ENCODE measurements at places on chromosomes 1 and 21.

- no peak for DNase-seq
Observed at GRCh38 chr1:156551066-156551643, 21.2 kb downstream of the IQGAP3 start.

DNA sequence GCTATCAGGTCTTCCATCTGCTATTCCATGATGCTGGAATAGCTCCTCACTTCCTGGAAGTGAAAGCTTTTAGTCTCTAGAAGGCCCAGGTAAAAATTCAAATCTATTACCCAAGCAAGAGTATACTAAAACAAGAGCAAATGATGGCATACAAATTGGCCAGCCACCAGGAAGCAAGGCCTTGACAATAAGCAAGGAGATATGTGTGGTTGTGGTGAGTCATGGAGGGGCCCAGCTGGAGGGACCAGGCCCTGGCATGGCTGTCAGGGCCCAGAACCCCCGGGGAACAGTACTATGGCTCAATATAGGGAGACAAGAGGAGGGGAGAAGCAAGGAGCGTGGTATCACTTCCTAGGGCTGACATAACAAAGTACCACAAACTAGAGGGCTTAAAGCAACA lies 358.7 kb downstream of the RRAGC start:
- no peak for DNase-seq

DNA sequence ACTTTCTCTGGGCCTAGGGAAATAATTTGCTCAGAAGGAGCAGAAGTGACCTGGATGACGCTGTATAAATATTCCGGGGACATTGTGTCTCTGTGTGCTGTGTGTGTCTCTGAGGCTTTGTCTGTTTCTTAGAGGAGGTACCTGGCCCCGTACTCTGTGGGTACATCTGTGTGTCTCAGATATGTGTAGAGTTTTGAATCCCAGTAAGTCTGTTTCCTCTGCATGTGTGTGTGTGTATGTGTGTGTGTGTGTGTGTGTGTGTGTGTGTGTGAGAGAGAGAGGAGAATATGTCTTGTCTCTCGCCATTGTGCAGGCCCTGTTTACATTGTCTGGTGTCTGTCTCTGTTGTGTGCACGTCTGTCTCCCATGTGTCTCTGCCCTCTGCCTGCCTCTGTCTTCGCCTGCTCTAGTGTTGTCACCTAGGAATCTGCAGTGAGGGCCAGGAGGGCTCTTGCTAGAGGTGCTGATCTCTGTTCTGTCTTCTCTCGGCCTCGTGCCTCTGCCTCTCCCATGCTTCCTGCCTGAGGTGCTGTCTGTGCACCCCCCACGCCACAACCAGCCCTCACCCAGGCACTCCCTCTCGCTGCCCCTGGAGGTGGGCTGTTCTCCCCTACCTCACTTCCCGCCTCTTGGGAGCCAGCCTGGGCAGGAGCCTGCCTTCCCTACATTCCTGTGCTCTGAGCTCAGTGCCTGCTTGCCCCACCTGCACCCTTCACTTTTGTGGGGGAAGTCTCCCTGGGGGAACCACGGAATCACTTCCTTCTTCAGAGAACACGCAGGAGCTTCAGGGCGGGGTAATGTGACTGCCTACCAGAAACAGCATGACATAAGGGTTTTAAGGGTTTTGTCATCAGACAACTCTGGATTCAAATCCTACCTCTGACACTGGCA lies 5.9 kb downstream of the MAP7D1 start:
- DNase-seq, result no peak

GRCh38 chr1:11641776-11642305 lies 12.4 kb downstream of the FBXO2 start:
- no peak for DNase-seq

DNA sequence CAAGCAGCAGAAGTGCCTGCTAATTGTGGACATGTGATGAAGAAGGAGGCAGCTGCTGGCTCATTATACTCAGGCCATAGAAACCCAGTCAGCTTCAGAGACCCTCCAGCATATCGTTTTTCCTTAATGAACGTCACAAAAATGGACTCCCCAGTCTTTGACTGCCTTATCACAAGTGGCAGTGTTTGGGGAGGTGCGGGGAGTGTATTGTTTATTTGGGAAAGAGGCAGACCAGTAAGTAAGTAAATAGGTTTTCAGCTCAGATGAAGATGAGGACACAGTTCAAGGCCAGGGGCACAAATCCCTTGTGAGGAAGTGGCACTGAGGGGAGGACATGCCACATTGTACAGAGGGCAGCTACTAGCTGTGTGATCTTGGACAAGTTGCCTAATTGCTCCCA lies 43.5 kb upstream of the NRDC start:
- DNase-seq, result no peak

DNA sequence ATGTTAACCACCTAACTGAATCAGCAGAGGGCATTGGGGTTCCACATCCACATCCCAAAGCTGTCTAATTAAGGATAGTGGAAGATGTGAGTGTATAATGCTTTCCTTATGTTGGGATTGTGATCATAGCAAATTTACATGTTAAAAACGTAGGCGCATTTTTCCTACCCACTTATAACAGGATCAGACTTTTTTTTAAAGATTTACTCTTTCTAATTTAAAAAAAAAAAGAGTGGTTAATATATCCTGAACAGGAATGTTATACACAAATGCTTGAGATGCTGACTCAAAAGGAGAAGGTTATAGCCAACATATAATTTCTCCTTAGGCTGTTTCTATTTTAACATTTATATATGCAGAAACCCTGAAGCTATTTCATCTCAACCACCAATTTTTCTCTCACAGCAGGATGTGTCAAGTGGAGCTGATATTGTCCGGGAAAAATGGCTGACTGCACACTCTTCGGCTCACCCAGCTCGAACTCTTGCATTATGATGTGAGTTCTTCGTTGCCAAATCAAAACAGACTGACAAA lies 40.3 kb downstream of the RGS5 start:
- DNase-seq, result no peak

- DNase-seq, result no peak
Observed at GRCh38 chr1:242139986-242140385, 141.1 kb upstream of the MAP1LC3C start.

- no peak for DNase-seq
Observed at GRCh38 chr1:212743901-212744475, 44.3 kb upstream of the BATF3 start.

GRCh38 chr21:42989816-42990650 lies 15.7 kb downstream of the PKNOX1 start:
- DNase-seq, result no peak

GRCh38 chr1:227941509-227942020 lies 6.2 kb downstream of the WNT9A start:
- DNase-seq, result no peak

DNA sequence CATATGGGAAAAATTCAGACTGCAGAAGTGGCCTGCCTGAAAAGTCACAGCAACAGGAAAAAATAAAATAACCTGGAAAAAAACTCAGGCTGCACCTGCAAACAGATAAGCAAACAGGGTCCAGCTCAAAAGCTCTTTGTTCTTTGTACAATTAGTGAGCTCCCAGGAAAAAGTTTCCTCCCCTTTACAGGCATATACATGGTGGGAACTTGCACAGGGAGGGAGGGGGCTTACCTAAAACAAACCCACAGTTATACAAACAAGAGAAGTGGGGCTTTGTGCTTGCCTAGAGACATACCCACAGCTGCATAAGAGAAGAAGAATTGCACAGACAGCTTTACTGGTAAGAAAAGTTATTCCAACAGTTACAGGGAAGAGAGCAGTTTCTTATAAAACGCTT lies 31.7 kb upstream of the COG2 start:
- no peak for DNase-seq

DNA sequence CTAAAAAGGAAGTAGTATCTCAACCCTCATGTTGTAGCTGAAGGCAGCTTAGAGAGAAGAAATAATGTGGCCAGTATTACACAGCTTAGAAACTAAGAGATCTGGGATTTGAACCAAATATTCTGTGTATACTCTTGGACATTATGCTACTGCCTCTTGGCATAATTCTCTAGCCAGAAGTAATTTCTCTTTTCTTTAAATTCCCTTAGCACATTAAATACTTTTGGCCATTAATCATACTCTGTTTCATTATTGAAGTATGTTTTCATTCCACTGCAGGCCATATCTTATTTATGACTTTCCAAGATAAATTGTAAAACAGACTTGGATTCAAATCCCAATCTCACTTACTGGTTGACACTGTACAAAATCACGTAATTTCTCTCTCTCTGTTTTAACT lies 181.3 kb upstream of the SPAG17 start:
- DNase-seq, result no peak

GRCh38 chr1:58456470-58456869 lies 90.1 kb downstream of the OMA1 start:
- DNase-seq, result no peak
